ENCODE measurements at places on chromosomes 11 and 22.

DNA sequence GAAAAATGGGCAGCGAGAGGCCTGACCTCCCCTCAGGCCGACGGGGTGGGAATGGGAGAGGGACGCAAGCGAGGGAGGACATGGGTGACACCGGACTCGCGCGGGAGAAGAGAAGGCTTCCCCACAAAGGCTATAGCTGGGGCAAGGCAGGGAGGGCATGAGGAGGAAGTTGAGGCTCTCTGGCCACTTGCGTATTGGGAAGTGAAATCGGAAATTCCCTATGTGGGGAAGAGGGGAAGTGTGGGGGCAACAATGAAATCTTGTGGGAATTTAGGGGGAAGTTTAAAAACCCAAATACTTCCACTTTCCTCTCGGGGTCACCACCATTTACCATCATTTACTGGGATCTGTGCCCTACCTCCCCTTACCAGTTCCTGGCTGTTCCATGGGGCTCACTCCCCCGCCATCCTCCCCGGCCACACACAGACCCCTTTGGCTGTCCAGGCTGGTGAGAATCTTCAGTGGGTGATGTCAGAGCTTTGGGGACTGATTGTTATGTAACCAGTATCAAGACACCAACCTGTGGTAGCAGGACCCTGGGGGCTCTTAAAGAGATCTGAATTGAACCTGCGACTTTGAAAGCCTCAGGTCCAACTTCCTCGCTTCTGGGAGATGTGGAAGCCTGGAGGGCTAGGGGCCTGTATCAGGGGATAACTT, 951 bp upstream of the EHD1 start:
- no peak for DNase-seq

DNA sequence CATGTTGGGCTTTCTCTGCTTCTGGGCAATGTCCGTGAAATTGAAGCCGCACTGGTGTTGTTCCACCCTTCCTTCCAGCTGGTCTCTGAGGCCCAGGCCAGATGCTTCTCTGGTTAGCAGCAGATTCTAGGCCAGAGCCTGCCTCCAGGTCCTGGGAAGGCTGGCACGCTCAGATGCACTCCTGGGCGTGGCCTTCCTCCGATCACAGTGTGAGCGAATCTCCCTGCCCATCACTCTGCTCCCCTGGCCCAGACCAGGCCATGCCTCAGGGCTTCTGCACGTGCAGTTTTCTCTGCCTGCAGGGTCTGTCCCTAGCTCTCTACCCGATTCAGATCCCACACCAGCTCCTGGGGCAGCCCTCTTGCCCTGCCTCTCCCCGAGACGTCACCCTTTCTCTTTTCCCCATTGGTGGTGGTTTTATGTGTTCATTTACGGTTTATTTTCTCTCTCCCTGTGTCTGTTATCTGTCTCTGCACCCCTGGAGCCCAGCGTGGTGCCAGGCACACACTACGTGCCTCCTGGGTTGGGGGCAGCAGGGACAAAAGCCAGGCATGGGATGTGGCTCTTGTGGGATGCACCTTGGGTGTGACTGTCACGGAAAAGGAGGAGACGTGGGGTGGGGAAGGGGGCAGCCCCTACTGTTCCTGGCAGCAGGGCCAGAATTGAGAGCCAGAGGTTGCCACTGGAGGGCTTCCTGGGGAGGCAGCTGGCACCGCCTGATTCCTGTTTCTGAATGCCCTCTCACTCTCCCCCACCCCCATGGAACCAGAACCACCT, 66.0 kb downstream of the KCNQ1 start:
- DNase-seq = peak; percentile 5

DNA sequence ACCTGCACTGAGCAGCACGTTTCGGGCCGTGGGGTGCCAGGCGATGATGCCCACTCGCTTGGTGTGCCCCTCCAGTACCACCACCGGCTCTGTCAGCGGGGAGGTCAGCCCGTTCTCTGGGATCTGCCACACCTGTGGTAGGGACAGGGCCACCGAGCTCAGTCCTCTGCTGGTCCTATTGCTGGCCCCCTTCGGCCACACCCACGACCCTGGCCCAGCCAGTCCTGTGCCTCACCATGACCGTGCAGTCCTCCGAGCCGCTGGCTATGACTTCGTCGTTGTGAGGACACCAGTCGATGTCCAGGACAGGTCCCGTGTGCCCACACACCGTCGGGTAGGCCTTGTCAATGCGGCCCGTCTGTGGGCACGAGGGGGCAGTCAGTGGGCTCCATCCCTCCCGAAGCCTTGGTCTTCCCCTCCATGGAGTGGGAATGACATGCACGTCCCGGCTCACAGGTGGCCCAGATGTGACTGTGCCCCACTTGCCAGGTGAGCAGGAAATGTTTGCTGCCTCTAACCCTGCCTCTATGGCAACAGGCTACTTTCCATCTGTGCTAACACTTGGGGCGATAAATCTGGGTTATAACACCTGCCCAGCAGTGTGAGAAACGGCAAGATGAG, 1.4 kb downstream of the CORO1B start:
- no peak for DNase-seq

DNA sequence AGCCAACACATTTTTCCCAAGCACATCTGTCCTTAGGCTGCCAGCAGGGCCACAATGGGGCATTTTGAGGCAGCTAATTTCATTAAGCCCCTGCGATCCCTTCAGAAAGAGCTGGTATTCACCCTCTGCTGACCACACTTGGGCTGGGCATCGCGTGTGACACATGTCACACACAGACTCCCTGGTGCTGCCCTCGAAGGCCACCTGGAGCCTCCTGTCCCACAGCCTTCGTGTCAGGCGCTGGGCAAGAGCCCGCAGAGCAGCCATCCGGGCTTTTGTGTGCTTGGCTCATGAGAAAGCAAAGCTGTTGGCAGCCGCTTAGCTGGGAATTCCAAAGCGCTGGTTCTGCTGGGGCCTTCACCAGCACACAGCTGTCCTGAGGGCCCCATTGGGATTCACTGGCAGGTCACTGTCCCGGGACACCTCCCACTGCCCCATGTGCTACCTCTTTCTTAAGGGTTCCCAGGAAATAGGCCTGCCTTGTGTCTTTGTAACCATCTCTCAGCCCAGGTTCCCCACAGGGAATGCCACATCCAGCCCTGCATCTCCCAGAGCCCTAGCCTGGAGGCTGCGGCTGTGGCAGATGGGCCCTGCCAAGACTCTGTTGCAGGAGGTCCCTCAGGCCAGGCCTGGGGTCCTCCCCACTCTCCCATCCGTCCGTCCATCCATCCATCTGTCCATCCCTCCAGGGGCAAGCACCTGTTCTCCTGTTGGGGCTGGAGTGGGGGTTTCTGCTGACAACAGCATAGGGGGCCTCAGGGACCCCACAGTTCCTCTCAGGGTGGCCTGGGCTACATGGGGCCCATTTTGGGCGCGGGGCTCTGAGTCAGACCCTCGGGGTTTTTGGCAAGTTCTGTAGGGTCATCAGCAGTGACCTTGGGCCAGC, 4.9 kb downstream of the CLDN5 start:
- DNase-seq = no peak

- DNase-seq = peak; percentile 55
These were observed 79.9 kb downstream of the GRAMD1B start for GRCh38 chr11:123509737-123510578.

- DNase-seq = no peak
These were observed 33.1 kb downstream of the TREH start for GRCh38 chr11:118646393-118646792.

- DNase-seq = no peak
These were observed 2.5 kb downstream of the KCNJ11 start for GRCh38 chr11:17385926-17386325.

DNA sequence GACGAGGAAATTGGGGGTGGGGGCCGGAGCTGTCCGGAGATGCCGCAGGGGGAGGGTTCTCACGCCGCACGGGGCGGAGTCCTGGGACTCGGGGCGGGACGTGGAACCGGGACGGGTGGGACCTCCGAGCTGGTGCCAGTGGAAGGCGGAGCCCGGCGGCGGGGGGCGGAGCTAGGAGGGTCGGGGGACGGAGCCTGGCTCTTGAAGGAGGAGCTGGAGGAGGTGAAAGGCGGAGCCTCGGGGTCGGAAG, 271 bp downstream of the FKBP2 start:
- DNase-seq = peak; percentile 98

Data from frontal cortex (tissue), 4 donors.